ENCODE measurements at places on chromosomes 2 and 18. TPM values are rescaled to one million over a fixed set of nuclear protein-coding genes. Genes with fewer than 3 reads are reported as not detected.

HOXD9 gene
- 0.29 TPM for polyA plus RNA-seq

CYP27A1 gene
- 88.9 TPM for polyA plus RNA-seq

SMPD4 gene
- 27.3 TPM for polyA plus RNA-seq

DQX1 gene
- 0.12 TPM for polyA plus RNA-seq

SERPINB7 gene
- polyA plus RNA-seq, result 0.22 TPM

VSNL1 gene
- polyA plus RNA-seq, result 0.87 TPM

ATP8B1 gene
- polyA plus RNA-seq, result 7.3 TPM

REG3A gene
- polyA plus RNA-seq, result 0.96 TPM

CIB4 gene
- not detected for polyA plus RNA-seq

Data from lung (tissue), 17 donors.